Stimulated activated CD4-positive, alpha-beta T cell treated with anti-CD3 and anti-CD28 coated beads, TNF-alpha, amount 100 ng/mL, for 1 hour (primary cell): ENCODE measurements at places on chromosomes 11 and 22.

- DNase-seq: no peak
Measured at GRCh38 chr11:10205928-10206327, 88.1 kb downstream of the SBF2 start.

- no peak for DNase-seq
Measured at GRCh38 chr22:27978802-27979201, 59.7 kb upstream of the PITPNB start.

- DNase-seq: no peak
Measured at GRCh38 chr11:112634551-112634950, 326.7 kb upstream of the NCAM1 start.

GRCh38 chr11:121654259-121654842 lies 201.6 kb upstream of the SORL1-AS1 start:
- no peak for DNase-seq

- no peak for DNase-seq
Measured at GRCh38 chr22:46040471-46041465, 63.8 kb upstream of the WNT7B start.

DNA sequence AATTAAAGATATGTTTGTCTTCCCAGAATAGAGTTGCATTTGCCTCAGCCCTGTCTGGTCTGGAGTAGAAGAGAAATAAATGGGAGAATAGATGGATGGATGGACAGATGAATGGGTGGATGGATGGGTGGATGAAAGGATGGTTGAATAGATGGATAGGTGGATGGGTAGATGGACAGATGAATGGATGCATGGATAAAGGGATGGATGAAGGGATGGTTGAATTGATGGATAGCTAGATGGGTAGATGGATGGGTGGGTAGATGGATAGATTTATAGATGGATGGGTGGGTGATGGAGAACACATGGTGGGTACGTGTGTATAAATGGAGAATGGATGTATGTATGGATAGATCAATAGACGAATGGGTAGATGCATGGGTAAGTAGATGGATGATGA lies 8.5 kb downstream of the CRYBB1 start:
- DNase-seq: no peak

- DNase-seq: no peak
Measured at GRCh38 chr11:118240999-118241763, 11.0 kb downstream of the MPZL3 start.

GRCh38 chr22:43471606-43472135 lies 59.9 kb downstream of the MPPED1 start:
- DNase-seq: no peak

- DNase-seq: no peak
Measured at GRCh38 chr11:73752903-73753302, 8.0 kb downstream of the RAB6A start.

GRCh38 chr11:59814021-59814420 lies 3.4 kb upstream of the MRPL16 start:
- no peak for DNase-seq

DNA sequence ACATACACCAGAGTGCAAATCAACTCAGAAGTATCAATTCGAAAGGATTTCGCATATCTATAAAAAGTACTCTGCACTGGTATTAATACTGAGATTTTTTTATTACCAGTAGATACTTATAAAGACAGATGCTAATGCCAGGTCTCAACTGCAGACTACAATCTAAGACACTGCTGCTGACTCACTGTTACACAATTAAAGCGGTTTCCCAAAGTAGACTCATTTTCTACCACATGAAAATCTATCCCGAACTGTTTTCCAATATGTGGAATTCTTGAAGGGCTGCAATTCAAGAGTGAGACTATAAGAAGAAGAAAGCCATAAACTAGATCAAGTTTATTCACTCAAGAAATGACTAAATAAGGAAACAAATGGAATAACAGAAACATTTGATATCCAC lies 57.2 kb upstream of the ARHGAP32 start:
- no peak for DNase-seq
